ENCODE measurements at places on chromosomes 5 and 9.

DNA sequence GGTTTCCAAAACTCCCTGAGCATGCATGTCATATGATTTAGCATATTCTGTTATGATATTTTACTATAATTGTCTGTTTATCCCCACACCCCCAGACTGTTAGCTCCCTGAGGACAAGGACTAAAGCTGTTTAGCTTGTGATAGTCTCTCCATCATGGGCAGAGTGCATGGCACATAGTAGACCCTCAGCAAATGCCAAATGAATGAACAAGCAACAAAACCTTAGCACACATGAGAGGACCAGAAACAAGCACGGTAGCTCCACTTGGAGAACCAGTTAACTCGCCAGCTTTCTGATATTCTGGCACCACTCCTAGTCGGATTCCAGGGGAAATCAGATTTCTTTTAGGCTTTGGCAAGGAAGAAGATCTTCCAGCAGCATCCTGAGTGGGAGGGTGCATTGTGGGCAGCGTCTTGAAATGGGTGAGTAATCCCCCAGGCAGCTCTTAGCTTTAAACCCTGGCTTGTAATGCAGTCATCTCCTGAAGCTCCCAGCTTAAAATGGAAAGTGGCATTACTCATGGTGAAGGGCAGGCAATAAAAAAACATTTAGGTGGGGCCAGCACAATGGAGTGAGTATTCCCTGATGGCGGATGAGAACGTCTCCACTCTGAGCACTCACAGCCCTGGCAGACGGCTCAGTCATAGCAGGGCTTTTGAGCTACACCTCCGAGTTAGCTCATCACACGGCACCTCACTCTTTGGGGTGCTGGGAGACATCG, 41.1 kb downstream of the FGF1 start:
- no peak for DNase-seq

GRCh38 chr5:1374030-1374678, 29.3 kb upstream of the CLPTM1L start:
- DNase-seq, result no peak

DNA sequence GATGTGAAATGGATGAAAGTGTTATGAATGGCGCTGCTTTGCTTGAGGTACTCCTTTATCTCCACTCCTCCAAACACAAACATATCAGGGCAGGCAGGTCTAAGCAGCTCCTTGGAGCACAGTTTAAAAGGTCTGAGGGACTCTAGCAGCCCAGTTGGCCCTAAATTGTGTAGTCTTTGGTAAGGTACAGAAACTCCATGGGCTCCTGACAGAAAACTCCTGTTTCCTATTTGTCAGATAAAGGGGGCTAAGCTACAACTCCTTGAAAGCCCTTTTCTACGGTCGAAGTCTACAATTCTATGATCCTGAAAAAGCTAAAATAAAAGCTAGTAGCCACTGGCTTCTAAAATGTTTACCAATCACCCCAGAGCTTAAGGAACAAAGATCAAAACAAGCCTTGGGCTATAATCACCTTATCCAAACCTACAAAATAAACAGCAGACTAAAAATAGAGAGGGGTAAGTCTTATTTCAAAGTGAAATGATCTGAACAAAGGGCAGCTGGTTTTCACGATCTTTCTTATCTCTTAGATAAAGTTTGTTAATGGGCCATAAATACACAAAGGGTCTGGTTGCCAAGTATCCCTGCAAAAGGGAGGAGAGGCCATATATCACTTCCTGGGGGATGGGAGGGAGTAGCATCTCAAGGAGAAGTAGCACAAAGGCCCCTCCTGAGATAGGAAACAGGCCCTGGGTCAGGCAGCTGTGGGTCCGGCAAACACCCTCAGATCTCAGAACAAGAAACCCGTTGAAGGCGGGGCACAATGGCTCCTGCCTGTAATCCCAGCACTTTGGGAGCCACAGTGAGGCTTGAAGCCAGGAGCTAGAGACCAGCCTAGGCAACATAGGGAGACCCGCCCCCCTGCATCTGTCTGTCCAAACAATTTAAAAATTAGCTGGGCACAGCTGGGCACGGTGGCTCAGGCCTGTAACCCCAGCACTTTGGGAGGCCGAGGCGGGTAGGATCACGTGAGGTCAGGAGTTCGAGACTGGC, 28.3 kb upstream of the DENND4C start:
- DNase-seq, result no peak

DNA sequence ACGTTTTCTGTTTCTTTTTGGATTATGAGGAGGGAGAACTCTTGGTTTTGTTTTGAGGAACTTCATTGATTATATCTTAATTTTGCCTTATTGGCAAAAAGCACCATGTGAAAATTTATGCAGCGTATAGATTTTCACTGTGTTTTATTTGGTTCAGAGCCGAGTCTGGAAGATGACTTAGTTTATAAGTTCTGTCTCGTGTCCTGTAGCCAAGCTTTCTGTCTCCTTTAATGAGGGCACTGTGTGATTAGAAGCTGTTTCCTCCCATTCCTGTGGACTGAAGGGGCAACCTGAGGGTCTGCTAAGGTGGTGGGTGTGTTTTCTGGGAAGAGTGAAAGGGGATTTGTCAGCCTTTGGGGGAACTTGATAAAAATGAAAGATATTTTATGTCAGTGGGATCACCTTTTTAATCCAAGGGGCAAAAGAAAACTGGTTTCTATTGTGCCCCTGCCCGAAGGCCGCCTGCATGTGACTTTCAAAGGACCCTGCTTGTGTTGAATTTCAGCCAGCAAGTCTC, 262.1 kb downstream of the FANCC start:
- DNase-seq, result no peak

DNA sequence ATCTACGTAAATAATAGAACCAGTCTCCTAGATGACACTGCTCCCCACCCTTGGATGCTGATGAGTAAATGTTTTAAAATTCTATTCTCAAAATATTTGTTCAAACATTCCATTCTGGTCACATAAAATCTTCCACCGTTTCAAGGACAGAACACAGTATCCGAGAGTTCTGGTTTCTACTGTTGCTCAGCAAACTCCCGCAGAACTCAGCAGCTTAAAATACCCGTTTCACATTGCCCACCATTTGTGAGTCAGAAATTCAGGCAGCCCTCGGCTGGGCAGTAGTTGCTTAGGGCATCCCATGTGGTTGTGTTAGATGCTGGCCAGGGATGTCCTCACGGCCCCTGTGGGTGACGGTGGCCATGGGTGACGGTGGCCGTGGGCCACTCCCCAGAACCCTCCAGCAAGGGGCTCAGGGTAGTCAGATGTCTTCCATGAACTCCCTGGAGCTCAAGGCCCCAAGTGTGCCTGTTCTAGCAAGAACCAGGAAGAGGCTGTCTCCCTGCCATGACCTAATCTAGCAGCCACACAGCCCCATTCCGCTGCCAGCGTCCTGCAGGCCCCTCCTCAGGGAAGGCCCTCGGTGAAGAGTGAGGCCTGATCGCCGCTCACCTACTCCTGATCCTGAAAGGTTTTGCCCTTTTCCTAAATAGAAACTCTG, 17.4 kb downstream of the MGAT1 start:
- no peak for DNase-seq

GRCh38 chr5:142421621-142422397, 97.0 kb upstream of the SPRY4 start:
- no peak for DNase-seq

- DNase-seq, result no peak
These were observed 40.8 kb upstream of the MEF2C start for GRCh38 chr5:88923623-88924329.

GRCh38 chr5:3120028-3120427, 368.6 kb upstream of the IRX2 start:
- DNase-seq, result no peak

DNA sequence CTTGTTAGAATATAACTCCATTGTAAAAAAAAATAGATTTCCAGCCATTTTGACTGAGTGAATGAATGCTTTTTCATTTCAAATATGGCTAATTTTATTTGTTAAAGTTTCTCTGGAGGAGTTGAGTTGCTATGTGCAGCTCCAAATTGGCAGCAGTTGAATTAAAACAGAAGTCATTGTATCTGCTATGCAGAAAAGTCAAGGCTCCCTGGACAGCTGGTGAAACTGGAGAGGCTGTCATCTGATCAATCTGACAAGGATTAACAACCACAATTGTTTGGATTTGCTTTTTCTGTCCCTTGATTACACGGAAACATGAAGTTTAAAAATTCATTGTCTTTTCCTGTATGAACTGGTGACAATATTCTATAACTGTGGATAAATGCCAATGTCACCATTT, 713.9 kb downstream of the EFNA5 start:
- DNase-seq, result no peak

- DNase-seq, result no peak
These were observed 3.6 kb upstream of the SCGB3A2 start for GRCh38 chr5:147874910-147875367.

- DNase-seq, result no peak
These were observed 74.9 kb upstream of the CER1 start for GRCh38 chr9:14797435-14797834.

DNA sequence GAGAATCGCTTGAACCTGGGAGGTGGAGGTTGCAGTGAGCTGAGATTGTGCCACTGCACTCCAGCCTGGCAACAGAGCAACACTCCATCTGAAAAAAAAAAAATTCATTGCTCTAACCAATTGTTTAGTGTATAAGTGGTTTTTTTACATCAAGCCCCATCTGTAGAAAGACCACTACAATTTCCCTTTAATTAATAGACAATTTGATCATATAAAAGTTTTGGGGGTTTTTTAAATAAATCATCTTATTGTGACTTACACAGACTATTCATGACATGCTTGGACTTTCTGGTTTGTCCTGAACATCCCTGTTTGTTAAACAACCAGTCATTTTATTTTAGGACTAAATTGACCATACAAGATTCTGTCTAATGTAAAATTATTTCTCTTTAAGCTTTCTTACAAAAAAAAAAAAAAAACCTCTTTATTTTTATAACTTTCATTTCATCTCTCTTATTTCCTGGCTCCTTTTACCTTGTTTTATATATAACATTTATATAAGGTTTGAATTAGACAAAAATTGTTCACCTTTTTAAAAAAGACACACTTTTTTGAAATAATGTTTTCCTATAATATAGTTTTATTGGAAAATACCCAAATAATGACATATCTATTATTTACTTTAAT, 9.8 kb upstream of the FANCC start:
- DNase-seq, result no peak

GRCh38 chr9:123431581-123431980, 75.6 kb downstream of the CRB2 start:
- no peak for DNase-seq

GRCh38 chr5:6158974-6159831, 219.1 kb downstream of the MED10 start:
- no peak for DNase-seq

DNA sequence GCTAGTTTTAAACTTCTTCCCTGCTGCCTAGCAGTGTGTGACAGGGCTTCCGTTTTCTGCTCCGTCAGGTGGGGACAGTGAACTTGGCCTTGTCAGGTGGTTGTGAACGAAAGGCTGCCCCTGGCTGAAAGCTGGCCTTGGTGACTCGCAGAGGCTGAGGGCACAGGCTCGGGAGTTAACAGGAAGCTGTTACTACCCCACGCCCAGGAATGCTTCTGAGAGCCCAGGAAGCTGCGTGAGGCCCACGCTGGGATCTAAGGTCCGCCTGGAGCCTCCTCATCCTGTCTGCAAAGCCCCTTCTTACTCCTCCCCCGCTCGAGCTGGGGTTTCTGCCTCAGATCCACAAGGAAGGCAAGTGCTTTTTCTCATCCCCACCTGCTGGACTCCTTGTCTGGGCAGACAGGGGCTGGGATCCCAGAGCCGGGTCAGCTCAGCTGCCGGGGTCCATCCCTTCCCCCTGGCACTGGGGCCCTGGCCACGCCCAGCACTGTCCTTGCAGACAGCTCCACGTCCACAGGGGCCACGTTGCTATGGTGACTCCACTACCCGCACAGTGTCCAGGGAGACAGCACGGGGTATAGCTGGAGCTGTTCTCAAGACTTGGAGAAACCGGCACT, 124.7 kb upstream of the TBC1D2 start:
- no peak for DNase-seq

DNA sequence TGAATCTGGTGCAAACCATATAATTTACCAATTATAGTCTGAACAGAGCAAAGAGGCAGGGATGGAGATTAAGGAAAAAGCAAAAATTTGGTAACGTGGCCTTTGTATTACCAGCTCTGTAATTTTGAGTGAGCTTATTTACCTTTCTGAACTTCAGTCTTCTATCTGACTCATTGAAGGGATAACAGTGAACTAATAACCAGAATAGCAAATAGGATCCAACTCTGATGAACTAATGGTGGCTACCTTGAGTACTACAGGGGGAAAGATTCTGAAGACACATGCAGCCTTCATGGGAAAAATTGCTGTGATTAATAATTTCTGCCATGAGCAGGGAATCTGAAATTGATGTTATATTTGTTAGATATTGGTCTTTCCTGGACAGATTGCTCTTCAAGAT, 23.0 kb upstream of the LARP1 start:
- no peak for DNase-seq

- DNase-seq, result no peak
These were observed 26.5 kb downstream of the CEP72 start for GRCh38 chr5:638501-639252.

GRCh38 chr9:137606005-137606621, 627 bp downstream of the ARRDC1 start:
- DNase-seq, result no peak

DNA sequence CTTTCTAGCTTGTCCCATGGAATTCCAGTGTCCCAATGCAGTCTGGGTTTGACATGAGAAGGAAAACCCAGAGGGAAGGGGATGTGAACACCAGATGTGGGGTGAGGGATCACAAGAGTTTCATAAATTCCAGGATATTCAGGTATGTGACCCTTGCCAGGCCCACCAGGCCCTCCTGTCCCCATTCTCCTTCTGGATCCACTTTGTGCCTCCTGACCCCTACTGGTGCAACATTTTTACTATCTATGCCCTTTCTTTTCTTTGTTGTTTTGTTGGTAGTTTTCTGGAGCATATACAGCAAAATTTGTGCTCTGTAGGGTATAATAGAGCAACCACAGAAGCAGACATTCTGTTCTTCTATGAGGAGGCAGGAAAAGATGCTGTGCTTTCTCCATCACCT, 597.0 kb upstream of the GRAMD2B start:
- DNase-seq, result no peak

DNA sequence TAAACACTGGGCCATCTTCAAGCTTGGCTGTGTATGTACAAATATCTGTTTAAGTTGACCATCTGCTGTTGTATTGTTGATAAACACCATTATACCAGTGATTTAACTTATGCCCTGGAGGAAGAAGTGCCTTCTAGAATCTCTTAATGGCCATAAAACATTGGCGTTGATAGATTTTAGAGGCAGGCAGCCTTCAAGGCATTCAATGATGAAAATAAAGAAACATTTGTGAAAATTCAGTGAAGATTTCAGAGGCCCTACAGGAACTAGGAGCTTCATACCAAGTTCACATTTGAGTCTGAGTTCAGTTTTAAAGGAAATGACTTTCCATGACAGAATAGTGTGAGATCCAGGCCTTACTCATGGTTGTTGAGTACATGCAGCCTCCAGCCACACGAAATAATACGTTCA, 52.2 kb downstream of the MAP1B start:
- no peak for DNase-seq

GRCh38 chr5:128633901-128634300, 95.9 kb upstream of the FBN2 start:
- no peak for DNase-seq
